ENCODE measurements at places on chromosomes 12 and 14.
A peak's percentile ranks its signal among the peaks of the same experiment; 100 is the strongest.

GRCh38 chr12:14773685-14774073, 29.6 kb downstream of the WBP11 start:
- no peak for DNase-seq

- DNase-seq: no peak
Measured at GRCh38 chr14:21092273-21093011, 6.0 kb downstream of the ZNF219 start.

DNA sequence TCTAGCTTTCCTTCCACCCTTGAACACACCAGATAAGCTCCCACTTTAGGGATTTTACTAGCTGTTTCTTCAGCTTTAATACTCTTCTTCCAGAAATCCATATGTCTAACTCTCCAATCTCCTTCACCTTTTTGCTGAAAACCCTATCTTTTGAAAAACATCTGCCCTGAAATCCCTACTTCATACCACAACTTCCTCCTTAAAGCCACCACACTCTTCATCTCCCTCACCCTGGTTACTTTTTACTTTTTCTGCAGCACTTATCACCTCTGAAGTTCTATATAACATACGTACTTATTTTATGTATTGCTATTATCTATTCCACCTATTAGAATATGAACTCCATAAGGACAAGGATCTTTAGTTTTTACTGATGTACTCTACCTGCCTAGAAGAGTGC, 28.6 kb upstream of the PTPRQ start:
- DNase-seq: no peak

- no peak for DNase-seq
Measured at GRCh38 chr12:128818065-128819022, 5.4 kb downstream of the SLC15A4 start.

GRCh38 chr12:130976171-130976720, 22.5 kb downstream of the ADGRD1 start:
- no peak for DNase-seq

GRCh38 chr14:33786091-33786825, 164.6 kb downstream of the EGLN3 start:
- DNase-seq: no peak

DNA sequence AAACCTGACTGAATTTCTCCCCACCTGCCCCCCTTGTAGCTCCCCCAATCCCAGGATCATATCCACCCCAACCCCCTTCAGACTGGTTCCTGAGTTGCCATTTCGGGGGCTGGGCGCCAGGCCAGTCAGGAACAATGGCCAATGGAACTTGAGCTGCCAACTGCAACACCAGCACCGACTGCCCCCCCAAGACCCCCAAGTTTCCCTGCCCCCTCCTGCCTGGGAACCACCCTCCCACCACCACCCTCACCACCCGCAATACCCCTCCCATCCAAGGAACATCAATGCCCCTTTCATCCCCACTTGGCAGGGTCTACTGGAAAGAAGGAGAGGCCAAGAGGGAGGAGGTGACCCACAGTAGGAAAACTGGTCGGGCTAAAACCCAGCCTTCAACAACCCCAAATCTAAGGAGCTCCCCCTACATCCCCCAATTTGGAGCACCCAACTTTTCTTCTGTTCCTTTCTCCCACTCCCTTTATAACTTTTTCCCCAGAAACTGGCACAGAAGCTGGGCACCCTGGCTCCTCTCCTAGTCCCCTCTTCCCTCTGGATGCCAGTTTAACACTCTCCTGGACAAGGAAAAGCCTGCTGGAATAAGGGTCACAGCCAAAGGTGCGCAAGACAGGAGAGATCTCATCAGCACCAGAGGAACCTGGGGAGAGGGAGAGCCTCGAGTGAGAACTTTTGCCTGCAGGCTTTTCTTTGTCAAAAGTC, 1.6 kb upstream of the NDRG2 start:
- DNase-seq: peak; percentile 67

DNA sequence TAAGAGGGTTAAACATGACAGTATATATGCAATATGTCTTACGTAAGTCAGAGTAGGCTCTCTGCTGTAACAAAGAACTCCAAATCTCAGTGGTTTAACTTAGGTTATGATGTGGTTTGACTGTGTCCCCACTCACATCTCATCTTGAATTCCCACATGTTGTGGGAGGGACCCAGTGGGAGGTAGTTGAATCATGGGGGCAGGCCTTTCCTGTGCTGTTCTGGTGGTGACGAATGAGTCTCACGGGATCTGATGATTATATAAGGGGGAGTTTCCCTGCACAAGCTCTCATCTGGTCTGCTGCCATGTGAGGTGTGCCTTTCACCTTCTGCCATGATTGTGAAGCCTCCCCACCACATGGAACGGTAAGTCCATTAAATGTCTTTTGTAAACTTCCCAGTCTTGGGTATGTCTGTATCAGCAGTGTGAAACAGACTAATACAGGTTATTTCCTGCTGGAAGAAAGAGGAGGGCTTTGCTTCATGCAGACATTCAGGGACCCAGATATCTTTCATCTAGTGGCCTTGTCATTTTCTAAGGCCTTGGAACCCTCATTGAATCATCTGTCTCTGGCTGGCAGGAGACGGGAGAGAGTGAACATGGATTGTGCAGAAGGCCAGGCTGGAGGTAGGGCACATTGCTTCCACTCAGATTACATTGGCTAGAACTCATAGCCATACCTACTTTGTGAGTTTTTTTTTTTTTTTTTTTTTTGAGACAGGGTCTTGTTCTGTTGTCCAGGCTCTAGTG, 96.1 kb downstream of the CRADD start:
- DNase-seq: no peak

GRCh38 chr14:96894966-96895365, 97.8 kb downstream of the VRK1 start:
- no peak for DNase-seq

- DNase-seq: no peak
Measured at GRCh38 chr14:104536942-104537612, 42.5 kb upstream of the C14orf180 start.

GRCh38 chr14:102927878-102928411, 5.5 kb downstream of the AMN start:
- no peak for DNase-seq

GRCh38 chr14:64232095-64232838, 61.9 kb downstream of the ESR2 start:
- no peak for DNase-seq

DNA sequence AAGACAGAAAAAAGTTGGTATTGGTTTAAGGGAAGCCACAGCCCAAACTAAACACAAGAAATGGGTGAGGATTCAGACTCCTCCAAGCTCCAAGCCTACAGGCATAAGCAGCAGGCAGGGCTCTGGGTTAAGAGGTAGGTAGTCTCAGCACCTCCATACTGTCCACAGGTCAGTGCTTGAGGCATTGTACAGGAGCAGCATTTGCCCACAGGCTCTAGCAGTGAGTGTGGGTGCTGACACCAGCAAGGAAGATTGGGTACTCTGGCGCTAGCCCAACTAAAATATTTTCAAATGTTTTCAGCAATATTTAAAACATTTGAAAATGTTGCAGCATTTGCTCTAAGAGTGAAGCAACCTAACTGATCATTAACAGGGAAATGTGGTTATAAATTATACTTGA, 33.1 kb downstream of the FERMT2 start:
- DNase-seq: no peak

DNA sequence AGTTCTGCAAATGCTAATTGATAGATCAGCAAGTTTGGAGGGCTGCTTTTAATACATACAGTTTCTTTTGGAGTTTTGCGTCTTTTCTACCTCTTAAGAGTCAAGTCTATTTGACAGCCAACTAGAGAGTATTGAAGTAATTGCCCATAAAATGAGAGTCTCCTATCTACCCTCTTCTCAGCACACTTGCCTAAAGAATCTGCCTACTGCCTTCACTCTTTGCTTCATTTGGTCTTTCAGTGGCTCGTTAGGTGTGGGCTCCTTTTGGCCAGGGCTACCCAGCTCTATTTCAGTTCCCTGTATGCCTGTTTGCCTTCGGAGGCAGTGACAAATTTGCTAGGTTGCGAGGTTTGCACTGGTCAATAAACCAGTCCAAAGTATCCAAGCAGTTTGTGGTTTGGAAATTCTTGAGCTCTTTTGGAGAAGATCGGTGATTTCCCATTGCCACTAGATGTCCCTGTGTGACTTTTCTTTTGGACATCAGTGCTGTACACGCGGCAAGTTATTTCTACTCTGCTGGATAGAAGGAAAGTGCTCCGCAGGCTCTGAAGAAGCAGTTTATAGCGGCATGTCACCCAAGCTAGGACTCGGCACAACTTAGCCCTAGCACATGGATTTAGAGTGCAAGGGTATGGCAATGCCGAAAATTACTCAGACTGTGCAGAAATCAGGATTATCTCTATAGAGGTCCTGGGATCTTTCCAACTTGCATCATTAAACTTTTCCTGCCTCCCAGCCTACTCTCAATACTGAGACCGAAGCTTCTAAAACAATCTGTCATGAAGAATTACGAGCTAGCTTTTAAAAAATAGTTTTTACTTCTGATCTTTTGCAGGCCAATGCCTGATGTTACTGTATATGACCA, 38.6 kb downstream of the MGST1 start:
- peak; percentile 37 for DNase-seq

DNA sequence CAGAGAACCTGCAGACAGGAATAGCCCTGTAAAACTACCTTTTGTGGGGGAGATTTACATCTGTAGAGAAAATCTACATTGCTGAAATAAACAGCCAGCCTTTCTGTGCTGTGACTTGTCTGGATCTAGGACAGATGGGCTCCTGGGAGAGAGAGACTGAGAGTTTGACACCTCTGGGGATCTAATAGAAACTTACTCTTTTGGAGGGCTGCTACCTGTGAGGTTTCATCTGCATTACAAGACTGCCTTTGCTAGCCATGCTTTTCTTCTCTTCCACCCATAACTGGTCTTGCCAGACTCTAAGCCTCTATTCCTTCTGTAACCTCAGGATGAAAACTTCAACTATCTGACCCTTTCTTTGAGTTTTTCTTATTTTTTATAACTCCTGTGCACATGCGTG, 452.6 kb downstream of the ZFP36L1 start:
- no peak for DNase-seq

GRCh38 chr12:116403546-116403945, 126.1 kb upstream of the MED13L start:
- DNase-seq: no peak

GRCh38 chr14:34742270-34743115, 28.1 kb upstream of the CFL2 start:
- DNase-seq: no peak

- DNase-seq: no peak
Measured at GRCh38 chr12:38775457-38775856, 129.9 kb downstream of the CPNE8 start.

GRCh38 chr12:108381787-108382436, 42.8 kb upstream of the CMKLR1 start:
- no peak for DNase-seq

GRCh38 chr12:100044266-100044665, 59.5 kb upstream of the ANKS1B start:
- DNase-seq: no peak

DNA sequence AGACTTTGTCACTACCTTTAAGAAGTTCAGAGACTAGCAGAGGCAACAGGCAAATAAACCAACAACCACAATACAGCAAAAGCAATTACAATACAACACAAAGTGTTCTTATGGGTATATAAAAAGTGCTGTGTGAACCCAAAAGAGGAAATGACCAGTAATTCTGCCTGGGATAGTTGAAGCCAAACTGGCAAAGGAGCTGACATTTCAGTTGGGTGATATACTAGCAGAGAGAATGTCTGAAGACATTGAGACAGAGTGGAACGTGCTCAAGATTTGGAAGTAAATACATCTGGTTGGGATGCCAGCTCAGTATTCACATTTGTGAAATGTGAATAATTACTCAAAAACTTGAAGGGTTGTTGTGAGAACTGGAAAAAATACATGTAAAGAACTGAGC, 80.6 kb upstream of the GTF2A1 start:
- DNase-seq: no peak

DNA sequence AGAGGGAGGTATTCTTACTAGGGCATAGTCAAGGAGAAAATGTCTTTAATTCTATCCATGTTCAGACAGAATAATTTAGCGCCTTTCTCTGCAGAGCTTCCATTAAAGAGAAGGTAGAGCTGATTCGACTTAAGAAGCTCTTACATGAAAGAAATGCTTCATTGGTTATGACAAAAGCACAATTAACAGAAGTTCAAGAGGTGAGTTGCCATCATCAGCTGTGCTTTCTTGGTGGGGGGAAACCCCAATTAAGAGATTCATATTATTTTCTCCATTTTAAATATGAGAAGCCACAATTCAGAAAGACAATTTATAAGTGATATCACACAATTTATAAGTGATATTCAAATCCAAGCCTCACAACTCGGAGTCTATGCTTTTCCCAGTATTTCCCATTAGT, 27.8 kb downstream of the RPGRIP1 start:
- DNase-seq: no peak

GRCh38 chr12:90828621-90829020, 126.4 kb downstream of the CCER1 start:
- DNase-seq: no peak

DNA sequence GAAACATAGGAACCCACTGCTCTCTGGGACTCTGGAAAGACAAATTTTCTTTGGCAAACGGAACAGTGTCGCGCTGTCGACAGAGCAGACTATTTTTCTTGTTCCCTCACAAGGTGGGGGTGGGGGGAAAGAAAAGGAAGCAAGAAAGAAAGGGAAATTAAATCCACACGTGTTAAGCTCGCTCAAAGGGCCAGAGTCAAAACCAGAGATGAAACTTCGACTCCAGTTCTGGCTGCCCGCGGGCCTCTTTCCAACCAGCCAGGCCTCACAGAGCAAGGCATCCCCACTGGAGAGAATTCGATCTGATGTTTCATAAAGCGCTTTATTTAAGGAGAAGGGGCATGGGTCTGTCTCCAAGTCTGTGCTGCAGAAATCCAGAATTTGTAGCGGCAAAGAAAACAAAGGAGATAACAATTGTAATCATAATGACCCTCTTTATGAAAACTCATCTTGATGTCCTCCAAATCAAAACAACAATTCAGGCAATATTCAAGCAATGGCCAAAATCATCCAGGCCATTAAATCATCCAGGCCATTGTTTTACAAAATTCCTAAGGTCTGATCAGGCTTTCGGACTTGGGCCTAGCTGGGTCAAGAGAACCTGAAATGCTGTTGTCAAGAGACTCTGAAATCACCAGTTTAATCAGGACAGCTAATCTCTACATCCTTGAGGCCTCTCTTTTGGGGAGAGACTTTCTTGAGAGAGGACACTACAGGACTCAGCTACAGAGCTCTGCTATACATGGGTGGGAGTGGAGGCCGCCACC, 5.3 kb upstream of the TBX5 start:
- DNase-seq: no peak

DNA sequence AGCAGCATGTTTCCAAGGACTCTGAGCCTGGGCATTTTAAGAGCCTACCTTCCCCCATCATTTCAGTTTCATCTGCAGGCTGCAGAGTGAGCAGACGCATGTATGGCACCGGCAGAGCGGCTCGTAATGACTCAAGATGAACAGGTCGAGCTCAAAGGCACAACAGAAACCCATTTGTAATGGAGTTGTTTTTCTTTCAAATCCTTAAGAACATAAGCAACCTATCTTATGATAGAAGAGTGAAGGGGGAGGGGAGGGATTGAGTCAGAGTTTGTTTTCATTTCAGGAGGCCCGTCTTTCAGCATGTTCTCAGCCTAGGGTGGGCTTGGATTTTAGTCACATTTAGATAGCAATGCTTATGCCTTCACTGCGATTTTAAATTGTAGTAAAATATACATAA, 54.9 kb upstream of the CISTR start:
- DNase-seq: no peak
